ENCODE measurements at places on chromosomes 11 and 22.

- peak; percentile 60 for DNase-seq
These were observed 5.3 kb upstream of the LRRN4CL start for GRCh38 chr11:62694455-62695167.

DNA sequence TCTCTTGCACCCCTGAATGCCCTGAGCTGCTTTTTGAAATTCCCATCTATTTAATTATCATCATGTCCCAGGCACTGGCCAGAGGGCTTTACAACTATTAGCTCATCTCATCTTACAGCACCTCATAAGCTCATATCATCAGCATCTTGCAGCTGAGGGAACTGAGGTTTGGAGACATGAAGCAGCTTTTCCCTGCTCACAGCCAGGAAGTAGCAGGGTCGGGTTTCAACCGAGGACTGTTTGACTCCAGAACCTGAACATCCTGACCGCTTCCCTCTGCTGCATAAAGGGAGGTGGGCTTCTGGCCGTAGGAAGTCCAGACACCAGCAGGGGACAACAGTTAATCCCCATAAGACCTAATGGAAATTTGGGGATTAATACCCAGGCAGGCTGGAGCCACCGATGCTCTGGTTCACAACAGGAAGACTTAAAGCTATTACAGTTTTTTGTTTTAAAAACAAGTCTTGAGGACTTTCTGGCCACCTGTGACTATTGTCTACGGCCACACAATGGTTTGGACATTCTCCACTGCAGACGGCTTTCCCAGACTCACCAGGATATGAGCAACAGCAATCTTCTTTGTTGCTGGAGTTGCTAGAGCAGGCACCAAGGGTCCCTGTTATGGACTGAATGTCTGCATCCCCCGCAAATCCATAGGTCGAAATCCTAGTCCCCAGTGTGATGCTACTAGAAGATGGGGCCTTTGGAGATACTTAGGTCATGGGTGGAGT is 47.4 kb downstream of the CHST1 start:
- no peak for DNase-seq

- DNase-seq = no peak
These were observed 132.9 kb upstream of the BLID start for GRCh38 chr11:122248939-122249338.

- no peak for DNase-seq
These were observed 114.1 kb upstream of the TBCEL start for GRCh38 chr11:120909676-120910416.

DNA sequence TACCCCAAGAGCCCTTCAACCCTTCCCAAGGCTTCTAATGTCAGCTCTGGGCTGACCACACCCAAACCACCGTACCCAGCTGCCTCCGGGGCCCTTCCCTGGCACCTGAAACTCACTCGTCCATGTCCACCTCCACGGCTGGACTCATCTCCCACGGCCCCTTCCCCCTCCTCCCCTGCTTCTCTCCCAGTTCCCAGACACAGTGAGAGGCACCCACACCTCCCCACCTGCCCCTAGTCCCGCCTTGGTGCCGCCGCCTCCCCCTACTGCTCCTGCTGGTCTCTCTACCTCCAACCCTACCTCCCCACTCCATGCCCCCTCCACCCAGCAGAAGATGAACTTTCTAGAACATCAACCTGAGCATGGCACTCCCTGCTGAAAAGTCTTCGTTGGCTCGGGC is 39.5 kb downstream of the ELFN2 start:
- DNase-seq = no peak

DNA sequence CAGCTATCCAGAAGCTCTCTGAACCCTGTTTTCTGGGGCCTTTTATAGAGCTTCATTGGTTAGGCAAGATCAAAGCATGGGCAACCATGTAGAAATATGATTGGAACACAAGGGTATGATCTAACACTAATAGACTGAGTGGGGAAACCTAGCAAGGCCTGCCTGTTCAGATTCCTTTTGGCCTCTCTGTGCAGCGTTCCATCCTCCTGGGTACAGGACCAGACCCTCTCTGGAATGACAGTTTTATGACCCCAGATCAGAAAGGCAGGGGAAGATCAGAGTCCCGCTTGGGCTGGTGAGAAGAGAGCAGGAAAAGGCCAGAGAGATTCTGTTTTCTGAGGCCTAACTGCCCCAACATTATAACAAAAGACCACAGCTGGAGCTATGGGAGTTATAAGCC is 36.7 kb upstream of the VWA5A start:
- no peak for DNase-seq

DNA sequence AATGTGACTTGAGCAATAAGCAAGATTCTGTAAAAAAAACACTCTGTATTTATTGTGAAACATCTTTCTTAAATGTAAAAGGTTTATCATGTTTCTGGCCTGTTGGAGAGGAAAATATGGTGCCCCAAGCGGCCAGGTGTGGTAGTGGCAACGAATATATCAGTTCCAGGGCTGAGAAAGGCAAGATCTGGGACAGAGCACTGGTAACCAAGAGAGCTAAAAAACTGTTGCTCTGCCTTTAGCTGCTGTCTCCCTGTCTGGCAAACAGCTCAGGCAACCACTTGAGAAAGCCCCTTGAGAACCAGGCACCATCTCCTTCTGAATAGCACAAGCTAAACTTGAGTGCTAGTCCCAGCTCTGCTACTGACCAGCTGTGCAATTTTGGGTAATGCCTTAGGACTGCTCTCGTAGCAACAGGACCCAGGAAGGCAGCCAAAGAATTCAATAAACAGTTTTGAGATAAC is 129.9 kb downstream of the KCNC1 start:
- DNase-seq = no peak
